Upper lobe of left lung (tissue), 6 donors: ENCODE measurements at places on chromosomes 3 and 15. TPM values are rescaled to one million over a fixed set of nuclear protein-coding genes. Genes with fewer than 3 reads are reported as not detected.

DNA sequence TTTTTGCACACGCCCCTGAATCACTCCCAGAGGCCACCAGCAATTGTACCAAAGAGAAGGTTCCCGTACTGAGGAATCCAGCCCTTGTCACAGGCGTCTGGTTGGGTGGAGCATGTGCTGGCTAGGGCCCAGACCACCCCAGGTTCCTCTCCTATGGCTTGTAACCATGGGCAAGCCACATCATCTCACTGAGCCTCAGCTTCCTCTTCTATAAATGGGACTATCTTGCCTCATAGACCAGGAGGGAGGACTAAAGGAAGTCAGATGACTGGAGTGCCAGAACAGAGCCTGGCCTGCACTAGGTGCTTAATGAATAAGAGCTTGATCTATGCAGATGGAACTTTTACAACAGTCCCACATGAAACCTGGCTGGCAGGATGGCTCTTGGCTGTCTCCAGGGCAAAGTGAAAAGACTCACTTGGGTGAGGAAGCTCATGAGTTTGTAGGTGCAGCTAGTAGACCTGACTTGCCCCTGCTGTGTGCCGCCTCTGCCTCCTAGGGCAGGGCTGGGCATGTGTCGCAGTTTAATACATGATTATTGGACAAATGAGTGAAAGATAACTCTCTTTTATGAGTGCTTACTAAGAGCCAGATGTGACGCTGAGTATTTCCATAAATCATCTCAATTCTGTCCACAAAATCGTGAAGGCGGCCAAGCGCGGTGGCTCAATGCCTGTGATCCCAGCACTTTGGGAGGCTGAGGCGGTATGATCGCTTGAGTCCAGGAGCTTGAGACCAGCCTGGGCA is 29.3 kb downstream of the CTSH start:
- no peaks in the 10 kb centered on the region for H3K27me3 ChIP-seq
- H3K4me1 ChIP-seq = peaks cover 46% of the 10 kb centered on the region
- no peak overlapping the region for H3K4me3 ChIP-seq
- H3K36me3 ChIP-seq = peaks cover 11% of the 10 kb centered on the region
- DNase-seq = no peak
- H3K27ac ChIP-seq = peak overlapping the region; percentile 25

ZNF774 gene
- total RNA-seq = 3.2 TPM

- no peaks in the 10 kb centered on the region for H3K4me1 ChIP-seq
- no peak for DNase-seq
- H3K4me3 ChIP-seq = no peak overlapping the region
- no peak overlapping the region for H3K27ac ChIP-seq
- no peaks in the 10 kb centered on the region for H3K27me3 ChIP-seq
Measured at GRCh38 chr3:157738441-157738840, 235.2 kb upstream of the VEPH1 start.

- peaks cover 12% of the 10 kb centered on the region for H3K27me3 ChIP-seq
- DNase-seq = peak; percentile 90
- peak within 1 kb of the TSS; percentile 56 for H3K4me3 ChIP-seq
- no peaks in the 10 kb centered on the region for H3K36me3 ChIP-seq
- peak within 1 kb of the TSS; percentile 58 for H3K27ac ChIP-seq
- peaks cover 11% of the 10 kb centered on the region for H3K4me1 ChIP-seq
Measured at GRCh38 chr15:51094606-51095569, at the start of gene TNFAIP8L3. TNFAIP8L3 (minus strand) TSS chr15:51094906; CDS start chr15:51094595, 311 bp downstream.

DNA sequence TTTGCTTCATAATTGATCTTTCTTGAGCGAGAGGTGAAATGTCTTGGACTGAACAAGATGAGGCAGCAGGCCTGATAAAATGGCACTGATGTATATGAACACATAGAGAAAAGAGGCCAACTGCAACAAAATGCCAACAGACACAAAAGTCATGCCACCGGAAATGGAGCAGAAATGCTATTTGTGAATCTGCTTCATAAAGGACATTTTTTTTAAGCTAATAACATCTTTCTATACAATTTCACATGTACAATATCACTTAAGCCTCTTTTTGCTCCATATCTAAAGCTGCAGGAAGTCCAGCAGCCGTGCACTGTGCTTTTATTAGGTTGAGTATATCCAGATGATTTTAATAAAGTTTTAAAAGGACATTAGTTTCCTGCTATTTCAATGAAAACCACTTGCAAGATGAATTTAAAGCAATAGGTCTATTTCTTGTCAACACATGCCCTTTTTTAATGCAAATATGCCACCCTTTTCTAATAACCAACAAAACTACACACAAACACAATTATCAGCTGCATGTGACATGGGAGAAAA is 169.2 kb upstream of the ADAMTS9 start:
- no peaks in the 10 kb centered on the region for H3K36me3 ChIP-seq
- DNase-seq = no peak
- H3K27ac ChIP-seq = no peak overlapping the region
- H3K4me3 ChIP-seq = no peak overlapping the region
- H3K4me1 ChIP-seq = no peaks in the 10 kb centered on the region
- no peaks in the 10 kb centered on the region for H3K27me3 ChIP-seq

GRCh38 chr15:59143281-59143680 is 38.3 kb downstream of the CCNB2 start:
- H3K4me1 ChIP-seq = peaks cover 9% of the 10 kb centered on the region
- H3K4me3 ChIP-seq = no peak overlapping the region
- no peak overlapping the region for H3K27ac ChIP-seq
- DNase-seq = no peak
